Calu3 (cell line): ENCODE measurements at places on chromosomes 7 and 10.
A peak's percentile ranks its signal among the peaks of the same experiment; 100 is the strongest.

GRCh38 chr10:58951746-58952145 is 224.7 kb upstream of the PHYHIPL start:
- no peak for DNase-seq

- no peak for DNase-seq
Measured at GRCh38 chr7:112897839-112898431, 107.7 kb upstream of the TMEM168 start.

DNA sequence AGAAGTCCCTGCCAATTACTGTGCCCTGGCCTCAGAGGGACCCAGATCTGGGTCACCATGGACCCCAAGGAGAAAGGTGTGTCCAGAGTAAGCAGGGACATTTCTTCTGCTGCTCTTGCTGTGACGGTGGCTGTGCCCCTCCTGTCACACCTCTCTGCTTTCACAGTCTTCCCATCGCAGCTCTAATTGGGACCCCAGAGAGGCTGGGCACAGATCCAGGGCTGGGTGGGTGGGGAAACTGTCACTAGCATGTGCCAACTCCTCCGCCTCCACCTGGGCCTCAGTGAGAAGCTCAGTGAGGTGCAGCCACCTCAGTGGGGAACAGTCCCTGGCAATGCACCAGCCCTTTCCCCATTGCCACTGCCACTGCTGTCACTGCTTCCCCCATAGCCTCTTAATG is 37.3 kb upstream of the ADCYAP1R1 start:
- DNase-seq, result no peak

DNA sequence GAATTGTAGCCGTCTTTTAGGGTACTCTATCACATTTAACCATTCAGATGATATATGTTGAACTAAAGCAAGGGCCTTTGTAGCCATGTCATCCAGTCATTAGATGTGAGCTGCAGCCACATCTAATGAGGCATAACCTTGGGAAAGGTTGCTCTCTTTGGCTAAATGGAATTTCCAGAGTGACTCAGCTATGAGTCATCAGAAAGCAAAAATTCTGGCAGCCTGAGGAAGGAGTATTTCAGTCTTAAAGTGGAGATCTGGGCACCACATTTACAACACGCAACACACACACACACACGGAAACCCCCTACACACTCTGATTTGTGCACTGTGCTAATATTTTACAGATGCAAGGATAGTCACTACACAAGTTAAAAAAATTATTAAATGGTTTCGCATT is 176.9 kb upstream of the ZWINT start:
- DNase-seq, result peak; percentile 39

- DNase-seq, result peak; percentile 7
Measured at GRCh38 chr10:50279489-50279888, 28.2 kb upstream of the ASAH2 start.

- no peak for DNase-seq
Measured at GRCh38 chr7:132866551-132866950, 215.3 kb downstream of the CHCHD3 start.

DNA sequence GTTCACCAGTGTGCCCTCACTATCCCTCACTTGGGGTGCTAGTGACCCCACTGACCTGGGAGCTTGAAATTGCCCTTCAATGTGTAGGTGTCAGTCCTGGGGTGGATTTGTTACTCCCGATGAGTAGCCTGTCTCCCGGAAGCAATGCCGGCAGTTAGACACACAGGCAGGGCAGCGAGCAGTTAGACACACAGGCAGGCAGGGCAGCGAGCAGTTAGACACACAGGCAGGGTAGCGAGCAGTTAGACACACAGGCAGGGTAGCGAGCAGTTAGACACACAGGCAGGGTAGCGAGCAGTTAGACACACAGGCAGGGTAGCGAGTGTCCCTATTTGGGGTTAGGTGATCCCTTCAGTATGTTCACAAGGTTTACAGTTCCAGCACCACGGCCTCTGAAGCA is 44.0 kb downstream of the VWA2 start:
- no peak for DNase-seq

DNA sequence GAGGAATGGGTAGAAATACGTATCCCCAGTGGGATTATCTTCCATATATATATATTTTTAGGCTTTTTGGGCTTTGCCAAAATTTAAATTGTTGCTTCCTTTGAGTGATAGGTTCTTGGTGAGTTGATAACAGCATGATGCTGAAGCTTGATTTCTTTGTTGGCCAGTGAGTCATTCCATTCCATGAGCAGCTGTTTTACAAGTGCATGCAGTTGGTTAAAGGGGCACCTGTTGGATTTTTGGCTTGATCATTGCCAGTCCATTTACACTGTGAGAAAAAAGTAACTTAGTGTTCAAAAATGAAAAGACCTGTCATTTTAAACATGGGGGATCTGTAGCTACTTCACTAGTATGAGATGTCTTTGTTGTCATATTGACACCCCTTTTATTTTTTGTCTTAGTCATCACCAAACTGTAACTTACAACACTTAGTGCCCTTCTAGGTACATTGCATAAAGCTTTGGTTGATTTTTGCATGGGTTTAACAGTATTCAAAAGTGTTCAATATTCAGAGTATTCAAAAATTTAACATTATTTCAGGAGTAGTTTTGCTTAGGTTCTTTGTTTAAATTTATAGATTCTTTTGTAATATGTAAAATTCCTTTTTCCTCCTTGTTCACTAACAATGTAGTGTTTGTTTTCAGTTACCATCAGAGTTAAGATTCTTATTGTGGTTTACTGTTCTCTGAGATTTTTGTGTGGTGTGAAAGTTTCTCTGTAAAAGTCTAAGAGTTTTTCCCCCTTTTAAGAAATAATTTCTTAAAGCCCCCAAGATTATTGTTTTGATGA is 8.8 kb downstream of the AKAP9 start:
- DNase-seq, result no peak

DNA sequence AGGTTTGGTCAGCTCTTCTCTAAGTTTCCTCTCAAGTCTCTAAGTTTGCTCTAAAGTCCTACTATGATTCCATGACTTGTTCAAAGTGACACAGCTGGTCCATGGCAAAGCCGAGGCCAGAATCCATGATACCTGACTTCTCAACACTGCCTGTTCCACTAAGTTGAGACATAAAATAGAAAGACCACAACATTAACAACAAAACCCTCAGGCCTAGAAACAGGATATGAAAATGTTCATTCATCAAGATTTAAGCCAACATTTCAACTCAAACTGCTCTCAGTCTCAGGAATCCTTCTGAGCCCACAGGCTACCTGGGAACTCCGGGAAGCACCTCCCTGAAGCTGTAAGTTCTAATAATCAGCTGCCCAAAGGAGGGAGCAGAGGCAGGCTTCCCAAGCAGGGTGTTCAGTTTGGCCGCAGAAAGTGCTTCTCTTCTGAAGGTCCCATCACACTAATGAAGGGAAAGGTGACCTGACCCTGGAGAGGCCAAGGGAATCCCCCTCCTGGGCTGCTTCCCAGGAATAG is 62.9 kb downstream of the STK17A start:
- no peak for DNase-seq

GRCh38 chr7:96224685-96225084 is 97.2 kb downstream of the SLC25A13 start:
- no peak for DNase-seq

- no peak for DNase-seq
Measured at GRCh38 chr10:35937546-35937945, 295.4 kb upstream of the FZD8 start.

GRCh38 chr10:1036341-1036791 is 10.7 kb upstream of the IDI2 start:
- DNase-seq, result no peak

DNA sequence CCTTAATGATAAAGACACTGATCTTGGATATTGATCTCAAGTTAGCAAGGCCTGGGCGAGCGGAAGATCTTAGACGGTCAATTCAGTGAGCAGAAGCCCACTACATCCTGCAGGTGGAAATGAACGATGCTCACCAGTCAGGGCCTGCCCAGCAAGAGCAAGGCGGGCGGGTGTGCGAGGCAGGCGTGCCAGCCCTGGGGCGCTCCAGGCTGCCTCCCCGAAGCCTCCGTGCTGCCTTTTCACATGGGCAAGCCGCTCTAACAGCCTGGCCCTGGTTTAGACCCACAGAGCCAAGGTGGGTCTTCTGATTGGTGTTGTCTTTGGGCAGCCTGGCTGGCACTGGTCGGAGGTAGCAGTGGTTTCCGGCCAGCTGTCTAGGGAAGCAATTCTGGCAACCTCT is 475.1 kb upstream of the FOXK1 start:
- no peak for DNase-seq

DNA sequence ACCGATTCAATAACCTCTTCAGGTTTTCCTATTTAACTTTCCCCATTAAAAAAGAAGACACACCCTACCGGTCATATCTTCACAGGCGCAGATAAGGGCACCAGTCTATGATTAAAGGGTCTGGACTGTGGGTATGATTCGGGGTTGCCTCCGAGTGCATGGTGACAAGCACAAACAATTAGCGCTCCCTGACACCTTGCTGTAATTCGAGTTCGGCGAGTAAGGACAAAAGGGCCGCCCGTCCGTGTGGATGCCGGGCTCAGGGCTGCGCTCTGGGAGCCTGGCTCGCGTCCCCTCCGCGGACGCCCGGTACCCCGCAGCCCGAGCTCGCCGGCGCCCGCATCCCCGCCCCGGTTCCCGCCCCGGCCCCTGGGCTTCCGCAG is 111.9 kb upstream of the RHEB start:
- no peak for DNase-seq

- no peak for DNase-seq
Measured at GRCh38 chr7:116578526-116578925, 53.7 kb downstream of the CAV1 start.

- DNase-seq, result no peak
Measured at GRCh38 chr10:75956624-75957023, 525.2 kb downstream of the LRMDA start.

DNA sequence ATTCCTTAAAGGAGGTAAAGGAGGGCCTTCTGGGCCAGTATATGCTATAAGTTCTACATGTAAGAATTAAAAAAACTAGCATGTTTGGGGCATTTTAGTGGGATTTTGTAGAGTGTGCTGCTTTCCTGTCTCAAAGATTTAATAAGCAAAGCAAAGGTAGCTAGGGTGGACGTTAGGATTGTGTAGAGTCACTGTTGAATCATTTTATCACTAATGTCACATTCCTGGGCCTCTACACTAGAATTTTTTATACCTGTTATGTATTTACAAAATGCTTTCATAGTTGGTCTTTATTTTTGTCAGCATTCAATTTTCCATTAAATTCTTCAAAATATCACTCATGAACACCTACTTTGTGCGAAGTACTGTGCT is 139.4 kb upstream of the PHYHIPL start:
- no peak for DNase-seq

DNA sequence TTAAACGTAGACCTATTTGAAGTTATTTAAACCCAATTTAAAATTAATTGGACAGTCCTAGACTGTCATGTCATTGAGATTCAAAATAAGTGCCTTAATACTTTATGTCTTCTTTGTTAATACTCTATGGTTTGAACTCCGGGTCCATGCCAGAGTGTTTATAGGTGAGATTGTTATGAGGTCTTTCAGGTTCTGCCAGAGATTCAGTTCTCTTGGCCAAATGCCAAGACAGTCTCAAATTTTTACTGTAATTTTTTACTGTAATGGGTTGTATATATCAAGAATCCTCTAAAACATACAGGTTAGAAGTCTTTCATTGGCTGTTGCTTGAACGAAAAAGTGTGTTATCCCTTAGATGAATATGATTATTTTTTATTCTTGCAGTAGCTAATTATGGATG is 3.9 kb downstream of the ADD3 start:
- DNase-seq, result no peak

GRCh38 chr7:27214239-27214950 is 14.5 kb upstream of the HOXA13 start:
- DNase-seq, result no peak

DNA sequence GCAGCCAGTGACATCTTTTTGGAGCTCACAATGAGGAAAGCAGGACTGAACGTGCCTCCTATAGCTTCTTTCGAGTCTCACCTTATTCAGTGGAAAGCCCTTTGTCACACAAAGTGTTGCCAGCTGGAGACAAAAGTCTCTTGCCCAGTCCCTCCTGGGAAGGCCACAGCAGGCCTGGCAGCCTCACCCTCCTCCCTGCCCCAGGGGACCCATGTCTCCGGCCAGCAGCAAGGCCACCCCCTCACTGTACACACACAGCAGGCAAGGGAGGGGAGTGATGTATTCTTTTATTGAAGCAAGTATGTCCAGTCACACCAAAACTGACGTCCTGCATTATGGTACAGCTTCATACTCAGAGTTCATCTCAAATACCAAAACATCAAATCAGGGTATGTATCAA is 56.0 kb downstream of the CSGALNACT2 start:
- DNase-seq, result no peak

- no peak for DNase-seq
Measured at GRCh38 chr7:34013421-34013820, 108.1 kb downstream of the BMPER start.

DNA sequence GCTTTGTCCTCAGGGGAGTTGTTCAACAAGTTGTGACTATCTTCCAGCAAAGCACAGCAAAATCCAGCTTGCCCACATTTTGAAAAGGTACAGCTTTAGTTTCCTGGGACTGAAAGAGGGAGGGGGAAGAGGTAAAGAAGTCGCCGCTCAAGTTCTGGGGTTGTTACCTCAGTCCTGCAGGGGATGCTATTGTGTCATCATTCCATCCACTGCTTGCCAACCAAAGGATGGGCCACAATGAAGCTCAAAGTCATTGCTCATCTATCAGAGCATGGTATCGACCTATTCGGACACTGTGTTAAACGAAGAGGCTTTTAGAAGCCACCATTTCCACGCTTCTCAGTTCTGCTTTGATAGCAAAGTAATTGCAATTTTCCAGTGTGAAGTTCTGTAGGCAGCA is 34.3 kb downstream of the NPY start:
- DNase-seq, result no peak

DNA sequence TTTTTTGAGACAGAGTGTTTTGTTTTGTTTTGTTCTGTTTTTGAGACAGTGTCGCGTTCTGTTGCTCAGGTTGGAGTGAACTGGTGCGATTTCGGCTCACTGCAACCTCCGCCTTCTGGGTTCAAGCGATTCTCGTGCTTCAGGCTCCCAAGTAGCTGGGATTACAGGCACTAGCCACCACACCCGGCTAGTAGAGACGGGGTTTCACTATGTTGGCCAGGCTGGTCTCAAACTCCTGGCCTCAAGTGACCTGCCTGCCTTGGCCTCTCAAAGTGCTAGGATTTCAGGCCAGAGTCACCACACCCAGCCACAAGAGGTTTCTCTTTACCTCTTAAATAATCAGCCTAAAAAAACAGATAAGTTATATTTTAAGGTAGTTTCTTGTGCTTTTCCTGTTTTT is 8.7 kb upstream of the ARHGAP12 start:
- no peak for DNase-seq

- peak; percentile 66 for DNase-seq
Measured at GRCh38 chr10:113552014-113552413, 839 bp upstream of the HABP2 start.

DNA sequence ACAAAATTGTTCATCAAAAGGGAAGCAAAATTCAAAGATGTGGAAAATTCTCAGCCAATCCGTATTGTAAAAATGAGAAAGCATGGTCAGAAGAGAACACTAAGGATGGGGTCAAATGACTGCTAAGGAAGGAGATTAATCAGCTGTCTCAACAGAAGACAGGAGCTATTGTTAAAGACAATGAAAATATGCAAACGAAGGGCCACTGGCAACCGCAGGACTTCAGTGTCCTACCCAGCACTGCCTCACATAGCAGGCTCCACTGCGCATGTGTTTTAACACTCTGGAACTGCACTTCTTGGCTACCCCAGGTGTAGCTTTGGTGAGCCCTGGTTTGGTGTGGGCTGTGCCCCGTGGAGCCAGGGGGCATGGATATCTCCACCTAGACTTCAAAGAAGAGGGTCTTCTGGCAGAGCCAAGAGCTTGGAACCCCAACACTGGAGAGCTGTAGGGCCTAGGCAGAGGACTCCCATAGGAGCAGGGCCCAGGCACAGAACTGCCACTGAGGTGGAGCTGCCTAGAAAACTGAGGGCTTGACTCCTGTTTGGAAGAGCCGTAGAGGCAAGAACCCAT is 176.2 kb upstream of the GDF10 start:
- no peak for DNase-seq
